ENCODE measurements at places on chromosomes 12 and 14. TPM values are rescaled to one million over a fixed set of nuclear protein-coding genes. Genes with fewer than 3 reads are reported as not detected.

The RBM25 gene
- 155 TPM for total RNA-seq

DNA sequence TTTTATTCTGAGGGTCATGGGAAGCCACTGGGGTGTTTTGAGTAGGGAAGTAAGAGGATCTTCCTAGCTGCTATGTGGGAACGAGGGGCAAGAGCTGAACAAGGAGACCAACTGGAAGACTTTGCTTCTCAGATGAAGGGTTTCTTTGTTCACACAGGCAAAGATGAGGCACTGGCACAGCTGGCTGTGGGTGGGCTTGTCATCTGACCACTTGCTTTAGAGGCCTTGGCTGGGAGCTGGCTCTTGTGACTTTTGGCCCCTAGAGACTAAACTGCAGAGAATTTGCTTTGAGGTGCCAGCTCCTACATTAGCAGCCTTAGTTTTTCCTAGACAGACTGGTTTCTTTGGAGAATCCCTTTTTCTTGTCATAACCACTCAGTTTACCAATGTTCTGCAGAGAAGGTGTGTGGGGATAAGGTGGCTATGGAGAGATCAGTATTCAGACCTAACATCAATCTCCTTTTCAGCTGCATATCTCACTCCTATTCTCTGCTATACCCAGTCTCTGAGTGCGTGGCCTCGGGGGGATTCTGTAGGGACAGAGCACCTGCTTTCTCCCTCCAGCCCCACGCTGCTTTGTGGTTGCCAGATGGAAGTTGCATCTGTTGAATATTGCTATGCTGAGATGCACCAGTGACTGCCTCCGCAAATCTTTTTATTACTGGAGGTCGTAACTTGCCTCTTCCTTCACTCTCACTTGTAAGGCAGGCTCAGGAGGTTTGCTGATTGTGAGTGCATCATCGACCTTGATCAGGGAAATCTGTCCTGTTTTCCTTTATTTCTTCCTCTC, 12.7 kb downstream of the PPP2R5C start:
- no peak for DNase-seq

The HOXC4 gene
- total RNA-seq = 69.4 TPM

The TAS2R10 gene
- total RNA-seq = 2.5 TPM

DNA sequence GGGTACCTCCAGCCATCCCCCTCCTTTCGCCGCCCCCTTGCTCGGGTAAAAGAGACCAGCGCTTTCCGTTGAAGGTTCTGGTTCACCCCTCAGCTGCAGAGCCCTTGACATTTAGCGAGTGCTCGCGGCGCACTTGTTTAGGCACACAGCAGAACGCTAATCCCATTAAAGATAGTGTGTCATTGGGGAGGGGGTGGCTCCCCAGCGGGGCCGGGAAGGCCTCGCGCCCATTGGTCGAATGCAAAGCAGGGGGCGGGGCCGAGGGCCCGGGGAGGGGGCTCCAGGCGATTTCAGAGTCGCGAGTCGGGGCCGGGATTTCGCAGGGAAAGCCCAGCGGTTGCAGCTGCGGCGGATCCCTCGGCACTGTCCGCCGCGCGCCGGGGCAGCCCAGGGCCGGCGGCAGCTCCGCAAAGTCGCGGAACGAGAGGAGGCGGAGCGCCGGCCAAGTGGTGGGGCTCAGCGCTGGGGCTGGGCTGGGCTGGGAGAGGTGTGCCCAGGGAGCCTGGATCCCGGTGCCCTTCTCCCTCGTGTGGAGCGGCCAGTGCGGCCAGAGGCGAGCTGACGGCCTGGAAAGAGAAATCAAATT, 122.9 kb downstream of the TSPAN9 start:
- DNase-seq = peak; percentile 61

The TECPR2 gene
- 29.8 TPM for total RNA-seq

DNA sequence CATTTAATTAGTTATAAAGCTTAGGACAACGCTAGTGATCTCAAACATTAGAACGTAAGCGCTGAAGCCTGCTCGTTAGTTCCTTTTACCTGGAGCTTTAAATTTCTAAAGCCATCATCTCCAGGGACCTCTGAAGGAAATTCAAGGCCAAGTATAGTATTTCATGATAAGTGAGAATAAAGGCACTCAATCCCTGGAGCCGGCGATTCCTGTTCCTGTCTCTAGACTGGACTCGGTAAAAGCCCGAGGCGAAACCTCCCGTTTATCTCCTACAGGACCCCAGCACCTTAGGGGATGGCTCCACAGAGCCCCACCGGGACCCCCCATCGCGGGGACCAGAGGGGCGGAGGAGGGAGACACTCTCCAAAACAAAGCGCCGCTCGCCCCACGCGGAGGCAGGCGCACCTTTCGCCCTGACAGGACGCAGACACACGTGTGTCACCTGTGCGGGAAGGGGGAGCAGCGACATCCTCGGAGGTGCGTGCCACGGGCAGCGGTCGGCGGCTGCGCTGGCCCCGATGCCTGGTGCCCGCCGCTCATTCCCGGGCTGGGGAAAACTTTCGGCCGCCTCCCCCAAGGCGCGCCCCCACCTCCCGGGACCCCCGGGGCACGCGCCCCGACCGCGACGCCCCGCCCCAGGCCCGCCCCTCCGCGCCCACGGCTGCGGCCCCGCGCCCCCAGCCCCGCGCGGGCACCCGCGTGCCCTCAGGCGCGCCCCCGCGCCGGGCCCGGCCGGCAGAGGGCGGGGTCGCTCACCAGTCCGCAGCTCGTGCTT, 678 bp downstream of the RPS6KA5 start:
- peak; percentile 39 for DNase-seq

GRCh38 chr14:77036484-77037214, 8.1 kb upstream of the IRF2BPL start:
- no peak for DNase-seq

DNA sequence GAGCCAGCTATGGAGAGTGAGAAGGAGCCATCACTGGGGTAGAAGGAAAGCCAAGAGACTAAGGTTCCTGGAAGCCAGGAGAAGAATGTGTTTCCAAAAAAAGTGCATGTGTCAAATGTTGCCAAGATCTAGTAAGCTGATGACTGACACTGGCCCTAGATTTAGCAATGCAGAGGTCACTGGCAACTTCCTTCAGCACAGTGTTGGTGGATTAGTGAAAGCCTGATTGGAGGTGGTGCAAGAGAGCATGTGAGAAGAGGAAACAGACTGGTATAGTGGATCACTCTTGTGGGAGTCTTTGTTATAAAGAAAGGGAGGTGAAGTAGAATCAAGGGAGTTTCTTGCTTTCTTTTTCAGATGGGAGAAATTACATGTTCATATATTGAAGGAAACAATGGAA, 34.1 kb upstream of the CHGA start:
- DNase-seq = no peak

DNA sequence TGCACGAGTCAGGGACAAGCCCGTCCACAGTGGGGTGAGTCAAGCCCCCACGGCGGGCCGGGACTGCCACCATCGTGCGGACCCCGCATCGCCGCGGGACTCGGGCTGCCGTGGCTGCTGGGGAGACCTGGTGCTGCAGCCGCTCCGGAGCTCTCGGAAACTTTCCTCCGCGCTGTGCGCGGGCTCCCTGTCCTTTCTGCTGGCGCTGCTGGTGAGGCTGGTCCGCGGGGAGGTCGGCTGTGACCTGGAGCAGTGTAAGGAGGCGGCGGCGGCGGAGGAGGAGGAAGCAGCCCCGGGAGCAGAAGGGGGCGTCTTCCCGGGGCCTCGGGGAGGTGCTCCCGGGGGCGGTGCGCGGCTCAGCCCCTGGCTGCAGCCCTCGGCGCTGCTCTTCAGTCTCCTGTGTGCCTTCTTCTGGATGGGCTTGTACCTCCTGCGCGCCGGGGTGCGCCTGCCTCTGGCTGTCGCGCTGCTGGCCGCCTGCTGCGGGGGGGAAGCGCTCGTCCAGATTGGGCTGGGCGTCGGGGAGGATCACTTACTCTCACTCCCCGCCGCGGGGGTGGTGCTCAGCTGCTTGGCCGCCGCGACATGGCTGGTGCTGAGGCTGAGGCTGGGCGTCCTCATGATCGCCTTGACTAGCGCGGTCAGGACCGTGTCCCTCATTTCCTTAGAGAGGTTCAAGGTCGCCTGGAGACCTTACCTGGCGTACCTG, 1.1 kb downstream of the PDE3A start:
- DNase-seq = peak; percentile 43

- DNase-seq = no peak
These were observed 445.7 kb downstream of the DAD1 start for GRCh38 chr14:22143363-22143762.

DNA sequence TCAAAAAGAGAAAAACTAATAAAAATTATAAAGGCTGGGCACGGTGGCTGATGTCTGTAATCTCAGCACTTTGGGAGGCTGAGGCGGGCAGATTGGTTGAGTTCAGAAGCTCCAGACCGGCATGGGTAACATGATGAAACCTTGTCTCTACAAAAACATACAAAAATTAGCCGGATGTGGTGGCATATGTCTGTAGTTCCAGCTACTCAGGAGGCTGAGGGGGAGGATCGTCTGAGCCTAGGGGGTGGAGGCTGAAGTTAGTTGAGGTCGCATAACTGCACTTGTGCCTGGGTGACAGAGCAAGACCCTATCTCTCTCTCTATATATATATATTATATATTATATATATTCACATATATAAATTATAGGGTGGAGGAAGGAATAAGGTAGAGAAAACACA, 32.5 kb upstream of the ANO2 start:
- DNase-seq = no peak

Data from mesothelial cell of epicardium (in vitro differentiated cells).